ENCODE measurements at places on chromosomes 4 and X. TPM values are rescaled to one million over a fixed set of nuclear protein-coding genes. Genes with fewer than 3 reads are reported as not detected.
A peak's percentile ranks its signal among the peaks of the same experiment; 100 is the strongest.

DNA sequence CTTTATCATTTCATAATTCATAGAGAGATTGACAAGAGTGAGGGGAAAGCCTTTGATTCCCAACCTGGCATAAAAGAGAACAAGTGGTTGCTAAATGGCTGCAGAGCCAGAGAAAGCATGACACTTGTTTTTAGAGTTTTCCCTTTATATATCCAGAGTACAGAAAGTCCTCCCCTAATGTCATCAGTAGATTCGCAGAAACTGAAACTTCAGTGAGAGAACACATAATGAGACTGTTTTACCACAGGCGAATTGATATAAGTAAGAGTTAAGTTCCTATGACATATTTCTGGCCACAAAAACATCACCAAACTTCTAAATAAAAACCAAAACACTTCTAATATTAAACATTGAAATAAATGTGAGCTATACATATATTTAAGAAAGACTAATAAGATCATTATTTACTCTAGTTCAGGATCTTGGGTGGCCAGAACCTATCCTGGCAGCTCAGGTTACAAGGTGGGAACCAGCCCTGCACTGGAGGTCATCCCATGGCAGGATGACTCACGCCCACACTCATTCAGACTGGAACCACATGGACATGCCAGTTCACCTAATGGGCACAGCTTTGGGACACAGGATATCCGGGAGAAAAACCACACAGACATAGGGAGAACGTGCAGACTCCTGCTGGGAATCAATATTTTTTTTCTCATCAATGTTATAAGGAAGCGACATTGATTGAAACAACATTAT, 35.5 kb downstream of the NWD2 start:
- DNase-seq, result peak; percentile 51

DNA sequence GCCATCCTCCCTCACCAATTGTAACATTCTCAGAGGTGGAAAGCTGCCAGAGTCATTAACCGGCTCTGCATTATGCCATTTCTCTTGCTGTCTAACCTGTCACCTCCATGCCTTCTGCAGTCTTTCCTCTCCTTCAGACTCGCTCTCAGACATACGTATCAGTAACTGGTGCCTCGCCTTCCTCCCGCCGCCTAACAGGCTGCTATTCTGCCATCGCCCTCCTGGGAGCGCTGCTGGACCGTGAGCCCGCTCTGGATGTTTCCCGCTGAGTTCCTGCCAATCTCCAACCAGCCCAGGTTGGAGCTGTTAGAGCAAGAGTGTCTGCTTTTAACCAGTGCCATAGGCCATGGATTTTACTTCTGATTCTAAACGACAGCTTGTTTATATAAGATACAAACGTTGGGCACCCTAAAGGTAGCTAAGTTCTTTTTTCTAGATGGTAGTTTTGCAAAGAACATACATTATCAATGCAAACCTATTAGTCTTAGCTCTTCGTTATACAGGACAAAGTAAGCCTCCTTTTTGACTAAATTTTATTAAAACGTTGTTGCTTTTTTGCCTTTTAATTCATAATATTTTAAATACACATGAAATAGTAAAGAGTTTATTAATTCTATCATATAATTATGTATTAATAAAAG, 59.5 kb upstream of the NEIL3 start:
- peak; percentile 57 for DNase-seq

- no peak for DNase-seq
These were observed 1.3 kb downstream of the NPY1R start for GRCh38 chr4:163330916-163331628.

GRCh38 chr4:141465171-141465570, 171.2 kb upstream of the IL15 start:
- no peak for DNase-seq

Gene SYP
- 0.48 TPM for total RNA-seq

Measured in A172 (cell line).